ENCODE measurements at places on chromosomes 1 and 21. TPM values are rescaled to one million over a fixed set of nuclear protein-coding genes. Genes with fewer than 3 reads are reported as not detected.

Gene SGIP1
- total RNA-seq = 8.0 TPM

Gene HLX
- total RNA-seq = 27.2 TPM

Gene NEK2
- total RNA-seq = 1.8 TPM

Gene PGLYRP4
- total RNA-seq = not detected

All from tibial nerve (tissue), 4 donors.